LoVo (cell line): ENCODE measurements at places on chromosomes 4 and X.
A peak's percentile ranks its signal among the peaks of the same experiment; 100 is the strongest.

DNA sequence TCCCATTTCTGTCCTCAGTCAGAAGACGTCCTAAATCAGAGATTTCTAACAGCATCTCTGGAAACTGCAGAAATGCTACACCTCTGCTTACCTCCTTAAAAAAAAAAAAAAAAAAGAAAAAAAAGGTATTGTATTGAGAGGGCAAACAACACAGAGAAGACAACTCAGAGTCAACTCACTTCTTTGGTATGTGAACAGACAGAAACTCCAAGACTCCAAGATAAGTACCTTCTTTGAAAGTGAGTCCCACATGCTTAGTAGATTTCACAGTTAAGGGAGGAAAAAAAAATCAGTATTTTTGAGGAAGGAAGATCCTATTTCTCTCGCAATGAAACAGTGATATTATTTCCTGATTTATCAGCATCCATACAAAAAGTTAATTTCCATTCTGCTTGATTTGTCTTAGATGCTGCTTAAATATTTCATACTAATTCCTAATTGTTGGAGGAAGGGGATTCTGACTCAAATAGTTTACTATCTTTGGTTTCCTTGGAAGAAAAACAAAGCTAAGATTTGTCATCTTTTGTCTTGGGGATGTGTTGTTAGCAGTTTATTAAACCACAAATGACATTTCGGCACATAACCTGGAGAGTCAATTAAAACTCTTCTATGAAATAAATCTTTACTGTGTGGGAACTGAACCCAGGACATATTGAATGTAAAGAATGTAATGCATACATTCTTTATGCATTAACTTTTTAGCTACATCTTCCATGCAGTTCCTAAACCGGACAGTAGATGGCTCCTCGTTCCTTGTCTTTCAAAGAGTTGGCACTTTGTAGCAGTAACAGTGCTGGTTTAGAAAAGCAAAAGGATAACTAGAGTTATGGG is 4.7 kb downstream of the RASGEF1B start:
- peak; percentile 75 for DNase-seq

DNA sequence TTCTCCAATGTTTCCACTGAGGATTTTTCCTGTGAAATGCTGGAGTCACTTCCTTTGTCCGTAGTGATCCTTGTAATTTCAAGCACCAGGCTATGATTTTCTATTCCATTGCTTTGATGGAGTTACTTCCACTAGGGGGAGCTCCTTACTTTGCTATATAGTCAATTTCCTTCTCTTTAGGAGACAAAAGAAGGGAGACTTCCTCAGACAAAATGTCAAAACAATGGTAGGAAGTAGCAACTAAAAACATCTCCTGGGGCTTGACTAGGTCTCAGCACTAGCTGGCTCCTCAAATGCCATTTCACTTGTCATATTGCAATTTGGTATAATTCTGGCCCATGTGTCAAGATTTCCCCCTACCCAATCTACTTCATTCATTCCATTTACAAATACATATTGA is 24.1 kb downstream of the ZCCHC12 start:
- DNase-seq = peak; percentile 51

GRCh38 chr4:67122029-67122428 is 423.3 kb downstream of the CENPC start:
- DNase-seq = peak; percentile 20

DNA sequence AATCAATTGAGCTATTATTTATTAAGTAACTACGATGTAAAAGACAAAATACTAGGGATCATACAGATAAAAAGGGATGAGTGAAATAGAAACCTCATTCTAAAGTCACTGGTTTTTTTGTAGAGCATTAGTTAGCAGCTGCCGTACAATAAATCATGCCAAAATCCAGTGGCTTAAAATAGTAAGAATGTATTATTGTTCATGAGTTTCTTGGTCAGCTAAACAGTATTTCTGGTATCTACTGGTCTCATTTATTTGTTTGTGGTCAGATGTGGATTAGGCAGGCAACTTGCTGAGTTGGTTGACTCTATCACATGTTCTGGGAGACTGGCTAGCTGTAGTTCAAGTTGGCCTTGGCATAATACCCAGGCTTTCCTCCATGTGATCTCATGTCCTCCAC is 667.3 kb downstream of the GALNTL6 start:
- DNase-seq = no peak

DNA sequence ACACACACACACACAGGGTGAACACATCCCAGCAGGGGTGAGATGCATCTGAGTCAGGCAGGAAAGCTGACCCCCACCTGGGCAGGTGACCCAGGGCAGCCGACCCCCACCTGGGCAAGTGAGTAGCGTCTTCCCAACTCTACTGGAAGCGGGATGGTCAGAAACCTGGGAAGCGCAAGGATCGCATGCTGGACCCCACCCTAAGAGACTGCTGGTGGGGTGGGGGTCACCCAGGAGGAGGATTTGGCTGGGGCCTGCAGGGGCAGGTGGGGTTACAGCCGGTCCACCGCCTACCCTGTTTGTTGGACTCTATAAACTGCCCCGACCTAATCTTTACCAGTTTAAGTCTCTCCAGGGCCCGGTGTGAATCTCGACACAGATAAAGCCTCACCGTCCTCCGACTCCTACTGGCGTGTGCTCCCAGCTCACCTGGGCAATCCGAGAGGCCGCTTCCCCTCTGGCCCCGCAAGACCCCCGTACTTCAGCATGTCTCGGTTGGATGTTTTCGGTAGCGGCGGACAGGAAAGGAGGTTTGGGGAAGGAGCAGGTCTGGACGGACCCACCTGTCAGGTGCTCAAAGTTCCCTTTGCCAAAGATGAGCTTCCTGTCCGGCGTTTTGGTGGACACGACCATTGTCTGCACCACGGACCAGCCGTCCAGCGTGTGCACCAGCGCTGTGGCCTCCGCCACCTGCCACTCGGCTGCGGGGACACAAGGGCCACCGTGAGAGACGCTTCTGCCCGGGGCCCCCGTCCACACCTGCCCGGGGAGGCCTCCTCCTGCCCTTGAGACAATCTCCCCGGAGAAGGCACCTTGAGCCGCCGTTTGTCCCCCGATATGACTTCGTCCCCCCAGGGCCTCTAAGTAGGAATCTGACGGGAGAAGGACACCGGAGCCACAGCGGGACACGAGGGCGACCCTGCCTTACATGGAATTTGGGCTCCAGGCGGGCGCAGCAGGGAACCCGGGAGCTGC is 2.0 kb downstream of the GTPBP6 start:
- no peak for DNase-seq

- no peak for DNase-seq
These were observed 69.8 kb downstream of the MTNR1A start for GRCh38 chr4:186485561-186486062.

DNA sequence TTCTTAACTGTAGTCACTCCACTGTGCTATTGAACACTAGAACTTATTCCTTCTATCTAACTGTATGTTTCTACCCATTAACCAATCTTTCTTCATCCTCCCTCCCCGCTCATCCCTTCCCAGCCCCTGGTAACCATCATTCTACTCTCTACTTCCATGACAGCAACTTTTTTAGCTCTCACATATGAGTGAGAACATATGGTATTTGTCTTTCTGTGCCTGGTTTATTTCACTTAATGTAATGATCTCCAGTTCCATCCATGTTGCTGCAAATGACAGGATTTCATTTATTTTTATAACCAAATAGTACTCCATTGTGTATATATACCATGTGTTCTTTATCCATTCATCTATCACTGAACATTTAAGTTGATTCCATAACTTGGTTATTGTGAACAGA is 186.5 kb downstream of the GABRB1 start:
- DNase-seq = no peak

GRCh38 chrX:13263560-13264251 is 56.1 kb downstream of the ATXN3L start:
- no peak for DNase-seq

DNA sequence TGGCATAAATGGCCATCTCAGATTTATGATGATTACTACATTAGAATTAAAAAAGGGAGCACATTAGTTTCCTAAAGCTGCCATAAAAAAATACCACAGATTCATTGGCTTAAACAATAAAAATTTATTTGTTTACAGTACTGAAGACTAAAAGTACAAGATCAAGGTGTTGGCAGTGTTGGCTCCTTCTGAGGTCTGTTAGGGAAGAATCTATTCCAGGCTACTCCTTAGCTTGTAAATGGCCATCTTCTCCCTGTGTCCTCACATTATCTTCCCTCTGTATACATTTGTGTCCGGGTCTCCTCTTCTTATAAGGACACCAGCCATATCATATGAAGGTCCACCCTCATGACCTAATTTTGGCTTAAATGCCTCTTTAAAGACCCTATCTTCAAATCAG is 341.0 kb downstream of the SLC7A11 start:
- DNase-seq = no peak

GRCh38 chrX:96004386-96004785 is 680.3 kb upstream of the DIAPH2 start:
- no peak for DNase-seq

DNA sequence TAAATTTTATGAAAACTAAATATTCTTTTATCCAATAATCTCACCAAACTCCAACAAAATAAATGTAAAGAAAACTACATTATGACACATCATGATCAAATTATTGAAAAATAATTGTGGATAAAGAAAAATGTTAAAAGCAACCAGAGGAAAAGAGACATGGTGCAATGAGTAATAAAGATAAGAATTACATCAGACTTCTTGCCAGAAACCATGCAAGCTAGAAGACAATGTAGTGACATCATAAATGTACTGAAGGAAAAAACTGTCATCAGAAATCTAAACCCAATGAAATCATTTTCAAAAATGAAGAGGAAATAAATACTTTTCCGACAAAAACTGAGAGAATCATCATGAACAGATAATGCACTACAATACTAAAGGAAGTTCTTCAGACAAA is 135.9 kb upstream of the EOLA2 start:
- DNase-seq = no peak

- DNase-seq = no peak
These were observed 353.9 kb downstream of the NKX6-1 start for GRCh38 chr4:84145176-84145575.

DNA sequence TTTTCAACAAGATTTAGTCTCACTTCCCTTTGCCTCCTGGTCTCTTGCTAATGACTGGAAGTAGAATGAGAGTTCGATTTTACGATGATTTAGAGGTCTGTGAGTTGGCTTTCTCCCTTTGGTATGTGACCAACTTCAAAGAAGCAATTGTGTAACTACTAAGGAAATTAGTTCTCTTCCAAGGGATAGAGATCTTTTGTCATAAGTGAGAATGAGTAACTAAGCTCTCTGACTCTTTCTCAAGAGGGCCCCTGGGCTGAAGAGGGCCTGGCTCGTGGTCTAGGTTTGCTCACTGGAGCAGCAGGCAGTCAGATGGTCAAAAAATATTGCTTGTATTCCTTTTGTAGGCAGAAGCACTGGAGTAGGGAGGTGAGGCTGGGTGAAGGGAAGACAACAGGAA is 176.3 kb downstream of the ENOX2 start:
- no peak for DNase-seq

DNA sequence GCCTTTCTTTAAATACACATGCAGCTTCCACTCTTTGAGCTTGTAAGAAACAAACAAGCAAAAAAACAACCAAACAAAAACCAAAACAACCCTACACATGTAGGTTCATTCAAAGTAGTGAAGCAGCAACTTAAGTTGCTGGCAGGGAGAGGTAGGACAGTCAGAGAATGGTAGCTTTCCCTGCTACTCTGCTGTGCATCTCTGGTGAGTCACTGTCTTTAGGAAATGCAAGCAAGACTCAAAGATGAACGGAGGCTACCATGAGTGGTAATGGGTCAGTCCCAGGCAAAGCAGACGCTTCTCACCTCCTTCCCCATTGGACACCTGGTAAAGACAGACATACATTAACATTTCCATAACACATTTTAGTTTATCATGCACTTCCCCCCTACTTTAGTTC is 43.2 kb downstream of the PGRMC2 start:
- DNase-seq = no peak

DNA sequence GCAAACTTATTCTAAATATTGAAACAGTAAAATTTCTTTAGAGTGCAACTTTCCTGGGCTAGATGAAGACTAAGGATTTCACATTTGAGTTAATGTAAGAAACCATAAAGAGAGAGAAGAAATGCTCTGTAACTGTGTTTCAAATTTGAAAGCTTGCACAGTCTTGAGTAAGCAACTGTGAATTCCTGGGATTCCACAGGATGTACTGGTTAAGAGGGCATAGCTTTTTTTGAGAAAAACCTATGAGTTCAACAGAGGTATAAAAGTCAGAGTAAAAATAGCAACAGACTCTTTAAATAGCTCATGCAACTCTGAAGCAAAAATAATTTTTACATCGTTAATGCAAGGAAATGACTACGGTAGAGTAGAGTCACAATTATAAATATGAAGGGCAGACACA is 25.5 kb downstream of the ZNF330 start:
- no peak for DNase-seq

GRCh38 chrX:49100704-49101628 is 21.3 kb upstream of the WDR45 start:
- DNase-seq = peak; percentile 88

DNA sequence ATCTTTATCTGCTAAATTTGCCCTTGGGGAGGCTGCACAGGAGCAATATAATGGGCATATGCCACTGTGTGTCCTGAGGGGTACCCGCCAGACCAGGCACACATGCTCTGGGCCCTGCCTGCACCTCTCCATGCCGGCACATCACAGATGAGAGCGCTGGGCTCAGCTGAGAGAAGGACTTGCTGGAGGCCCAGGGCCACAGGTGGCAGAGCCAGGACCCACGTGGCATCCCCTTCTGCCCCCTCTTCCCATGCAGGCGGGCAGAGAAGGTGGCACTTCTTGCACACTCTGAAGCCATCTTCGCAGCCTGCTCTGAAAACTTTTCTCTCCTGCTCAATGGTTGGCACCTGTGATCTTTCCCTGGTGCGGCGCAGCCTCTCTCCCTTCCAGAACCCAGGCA is 20.1 kb downstream of the CPZ start:
- no peak for DNase-seq

- DNase-seq = no peak
These were observed 283.4 kb downstream of the BCOR start for GRCh38 chrX:39814391-39814790.
